Stimulated activated CD4-positive, alpha-beta T cell treated with anti-CD3 and anti-CD28 coated beads, Interleukin-15, amount 100 ng/mL, for 1 hour (primary cell): ENCODE measurements at places on chromosomes 2 and 18.
A peak's percentile ranks its signal among the peaks of the same experiment; 100 is the strongest.

DNA sequence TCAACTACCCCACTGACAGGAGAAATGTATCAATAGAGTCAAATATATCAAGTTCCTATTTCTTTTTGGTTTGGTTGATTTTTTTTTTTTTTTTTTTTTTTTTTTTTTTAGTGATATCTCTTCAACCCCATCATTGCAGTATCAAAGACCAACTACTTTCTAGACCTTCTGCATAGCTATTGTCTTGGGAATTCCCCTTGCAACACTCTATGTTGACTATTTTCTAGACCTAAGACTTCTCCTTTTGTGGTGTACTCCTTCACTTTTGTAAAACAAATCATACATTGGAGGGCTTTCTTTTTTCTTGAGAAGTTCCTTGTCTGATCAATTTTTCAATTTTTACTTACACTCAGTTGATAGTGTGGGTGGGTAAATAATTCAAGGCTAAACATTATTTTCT is 46.5 kb upstream of the NR4A2 start:
- no peak for DNase-seq

GRCh38 chr2:95329401-95329800 is 32.3 kb downstream of the KCNIP3 start:
- DNase-seq = no peak

- DNase-seq = no peak
Measured at GRCh38 chr2:30761226-30761625, 46.0 kb downstream of the CAPN13 start.

- peak; percentile 42 for DNase-seq
Measured at GRCh38 chr2:1140389-1141003, 189.8 kb downstream of the SNTG2 start.

- DNase-seq = no peak
Measured at GRCh38 chr2:182666674-182667314, 49.3 kb upstream of the DNAJC10 start.

DNA sequence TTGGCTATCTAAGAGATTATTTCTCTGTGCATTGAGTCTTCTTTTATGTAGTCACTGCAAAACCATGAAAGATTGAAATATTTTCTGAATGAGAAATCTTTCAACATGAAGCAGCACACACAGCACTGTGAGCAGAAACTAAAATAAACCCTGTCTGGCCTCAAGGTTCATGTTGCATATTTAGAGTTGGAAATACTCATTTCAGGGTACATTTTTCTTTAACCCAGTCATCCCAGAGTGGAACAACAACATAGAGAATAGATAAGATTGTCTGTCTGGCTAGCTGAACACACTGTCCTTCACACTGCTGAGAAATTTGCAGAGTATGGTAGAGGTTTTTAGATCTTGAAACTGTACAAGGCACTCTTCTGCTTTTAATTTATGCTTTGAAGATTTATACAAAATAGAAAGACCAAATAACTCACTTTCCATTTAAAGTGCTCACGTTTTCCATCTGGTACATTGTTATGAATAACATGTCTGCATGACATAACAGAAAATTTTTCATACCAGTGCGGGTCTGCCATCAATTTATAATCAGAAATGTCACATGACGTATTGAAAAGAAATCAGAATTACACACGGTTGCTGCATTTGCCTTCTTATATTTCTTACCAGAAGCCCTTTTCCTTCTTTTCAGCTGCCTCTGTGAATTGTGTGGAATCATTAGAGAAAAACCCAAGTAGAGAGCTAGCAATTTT is 25.0 kb upstream of the FN1 start:
- no peak for DNase-seq

DNA sequence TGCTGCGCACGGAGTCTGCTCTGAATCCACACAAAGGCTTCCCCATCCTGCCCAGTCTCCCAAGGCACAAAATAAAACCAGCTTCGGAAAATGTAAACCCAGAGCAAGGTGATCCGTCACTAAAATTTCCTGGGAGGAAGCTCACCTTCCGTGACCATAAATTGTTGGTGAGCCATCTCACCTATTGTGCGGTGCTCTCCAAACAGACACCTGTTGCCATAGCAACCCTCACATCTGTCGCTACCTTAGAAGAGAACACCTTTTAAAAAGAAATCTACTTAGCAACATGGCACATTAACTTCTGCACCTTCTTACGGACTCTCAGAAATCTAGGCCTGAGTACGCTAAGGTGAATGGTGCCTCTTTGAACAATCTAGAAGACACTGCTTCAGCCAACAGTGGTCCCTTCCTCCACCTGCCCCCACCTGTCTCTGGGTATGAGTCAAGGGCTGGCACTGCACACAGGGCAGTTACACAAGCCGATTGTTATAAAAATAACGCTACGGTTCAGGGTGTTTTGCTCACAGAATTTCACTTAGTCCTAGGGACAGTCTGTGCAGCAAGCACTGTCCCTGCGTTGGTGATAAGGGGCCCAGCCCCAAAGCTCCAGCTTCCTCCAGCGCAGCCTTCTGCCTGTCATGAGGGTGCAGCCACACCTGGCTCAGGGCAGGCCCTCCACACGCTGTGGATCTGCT is 114.9 kb upstream of the ID2 start:
- DNase-seq = no peak

DNA sequence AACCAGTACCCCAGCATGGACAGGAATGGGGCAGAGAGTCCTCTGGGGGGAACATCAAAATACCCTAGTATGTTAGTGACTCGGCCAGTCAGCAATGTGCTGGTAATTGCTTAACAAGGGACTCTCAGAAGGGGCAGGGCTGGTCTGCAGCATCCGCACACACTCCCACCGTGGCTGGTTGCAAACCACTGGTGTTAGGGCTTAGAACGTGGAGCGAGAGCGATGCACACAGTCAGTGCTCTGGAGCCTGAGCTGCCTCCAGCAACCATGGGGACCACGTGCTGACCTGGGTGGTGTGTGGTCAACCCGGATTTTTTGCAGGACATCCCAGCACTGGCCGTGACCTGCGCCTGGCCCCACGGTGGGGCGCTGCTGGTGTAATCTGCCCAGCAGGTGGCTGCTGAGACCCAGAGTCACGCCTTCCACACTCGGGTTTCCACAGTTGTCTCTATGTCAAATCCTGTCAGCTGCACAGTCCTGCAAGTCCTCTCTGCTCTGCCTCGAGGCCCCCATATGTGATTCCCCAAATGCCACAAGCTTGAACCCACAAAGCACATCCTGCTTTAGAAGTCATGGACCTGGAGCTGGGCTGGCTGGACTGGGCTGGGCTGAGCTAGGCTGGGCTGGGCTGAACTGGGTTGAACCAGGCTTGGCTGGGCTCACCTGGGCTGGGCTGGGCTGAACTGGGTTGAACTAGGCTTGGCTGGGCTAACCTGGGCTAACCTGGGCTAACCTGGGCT is 50.6 kb upstream of the GPC1 start:
- no peak for DNase-seq

- DNase-seq = no peak
Measured at GRCh38 chr2:235493775-235494715, at the start of gene AGAP1. AGAP1 (plus strand) TSS chr2:235494043.

DNA sequence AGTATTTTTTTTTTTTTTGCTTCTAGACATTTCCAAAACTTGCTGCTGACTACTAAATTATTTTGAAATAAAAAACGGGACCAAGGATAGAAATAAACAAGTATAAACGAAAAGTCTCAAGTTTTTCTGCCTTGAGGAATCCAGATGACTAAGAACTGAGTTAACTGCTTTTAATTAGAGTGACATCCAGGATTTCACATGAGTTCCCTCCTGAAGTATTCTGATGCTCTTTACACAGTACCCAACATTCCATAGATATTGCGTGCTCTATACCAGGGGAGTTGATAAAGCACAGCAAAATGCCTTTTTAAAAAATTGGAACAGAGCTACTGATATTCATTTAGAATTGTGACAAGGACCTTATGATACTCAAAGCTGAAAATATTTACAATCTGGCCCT is 618.0 kb downstream of the CCDC85A start:
- DNase-seq = no peak

GRCh38 chr2:121189661-121190381 is 95.2 kb downstream of the TFCP2L1 start:
- DNase-seq = no peak

- no peak for DNase-seq
Measured at GRCh38 chr18:36155851-36156757, 26.4 kb downstream of the ELP2 start.

- DNase-seq = no peak
Measured at GRCh38 chr2:236678307-236678975, 108.8 kb downstream of the ACKR3 start.

- DNase-seq = no peak
Measured at GRCh38 chr2:100660851-100661584, 98.2 kb downstream of the PDCL3 start.

GRCh38 chr2:134670955-134671354 is 47.8 kb downstream of the TMEM163 start:
- no peak for DNase-seq

DNA sequence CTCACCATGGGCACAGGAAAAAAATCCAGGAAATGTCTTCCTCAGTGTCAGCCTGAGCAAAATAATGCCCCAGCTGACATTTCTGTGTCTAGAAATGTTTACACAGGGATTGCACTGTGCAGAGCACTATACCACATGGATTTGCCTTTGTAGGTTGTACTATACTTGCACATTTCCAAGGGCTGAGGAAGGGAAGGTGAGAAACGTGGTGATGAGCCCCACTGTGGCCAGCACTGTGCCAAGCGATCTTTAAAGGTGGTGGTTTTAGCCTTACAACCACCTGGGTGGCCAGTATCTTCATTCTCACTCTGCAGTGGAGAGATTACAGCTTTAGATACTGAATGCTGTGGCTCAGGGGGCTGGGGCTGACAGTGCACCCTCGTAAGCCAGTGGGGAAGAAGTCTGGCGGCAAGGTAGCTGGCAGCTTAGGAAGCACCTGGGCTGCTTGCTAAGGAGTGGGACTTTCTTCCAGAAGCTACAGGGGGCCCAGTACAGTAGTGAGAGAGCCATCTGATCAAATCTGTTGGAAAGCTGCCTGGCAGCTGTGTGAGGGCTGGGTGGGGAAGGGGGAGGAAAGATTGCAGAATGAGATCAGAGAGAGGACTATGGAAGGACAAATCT is 81.4 kb upstream of the MSH2 start:
- DNase-seq = no peak

DNA sequence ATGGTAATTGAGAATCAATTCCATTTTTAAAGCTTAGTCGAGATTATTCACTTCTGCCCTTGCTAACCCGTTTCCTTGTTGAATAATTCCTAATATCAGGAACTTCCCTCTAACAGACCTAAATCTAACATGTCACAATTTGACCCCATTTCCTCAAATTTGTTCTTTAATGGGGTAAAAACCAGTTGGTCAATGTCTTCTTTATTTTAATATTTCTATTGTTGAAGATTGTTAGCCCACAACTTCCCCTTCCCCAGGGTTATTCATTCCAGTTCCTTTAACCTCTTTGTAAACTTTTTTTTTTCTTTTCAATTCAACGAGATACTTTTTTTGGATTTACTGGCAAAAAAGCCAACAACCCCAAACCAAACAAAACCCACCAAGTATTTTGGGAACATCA is 7.3 kb downstream of the TNFRSF11A start:
- DNase-seq = no peak

DNA sequence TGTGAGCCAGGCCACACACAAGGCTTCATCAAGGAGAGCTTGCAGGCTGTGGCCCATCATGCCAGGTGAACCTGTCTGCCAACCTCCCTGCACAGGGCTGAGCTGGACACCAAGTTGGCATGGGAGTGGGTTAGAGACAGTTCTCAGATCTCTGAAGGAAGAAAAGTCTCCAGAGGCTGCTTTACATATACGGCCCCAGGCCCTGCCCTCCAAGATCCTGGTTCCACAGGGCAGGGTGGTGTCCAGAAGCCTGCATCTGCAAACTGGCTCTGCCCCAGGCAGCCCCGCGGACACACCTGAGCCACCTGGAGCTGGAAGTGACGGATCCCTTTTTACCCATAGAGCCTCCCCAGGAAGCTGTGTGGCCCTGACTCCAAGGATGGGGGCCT is 24.2 kb upstream of the HES6 start:
- DNase-seq = no peak

- no peak for DNase-seq
Measured at GRCh38 chr2:55518841-55519165, 715 bp upstream of the CFAP36 start.

- no peak for DNase-seq
Measured at GRCh38 chr2:96878171-96878570, 8.3 kb upstream of the SEMA4C start.

GRCh38 chr2:9647884-9648283 is 17.1 kb upstream of the YWHAQ start:
- no peak for DNase-seq
